Inflammatory macrophage treated with lipopolysaccharide for 4 hours (primary cell): ENCODE measurements at places on chromosomes 12 and 14.

GRCh38 chr12:52042706-52043385, 8.4 kb upstream of the NR4A1 start:
- DNase-seq = no peak

GRCh38 chr12:69897744-69898143, 72.7 kb downstream of the MYRFL start:
- DNase-seq = no peak

GRCh38 chr12:40203060-40203430, 21.8 kb upstream of the LRRK2 start:
- DNase-seq = no peak

DNA sequence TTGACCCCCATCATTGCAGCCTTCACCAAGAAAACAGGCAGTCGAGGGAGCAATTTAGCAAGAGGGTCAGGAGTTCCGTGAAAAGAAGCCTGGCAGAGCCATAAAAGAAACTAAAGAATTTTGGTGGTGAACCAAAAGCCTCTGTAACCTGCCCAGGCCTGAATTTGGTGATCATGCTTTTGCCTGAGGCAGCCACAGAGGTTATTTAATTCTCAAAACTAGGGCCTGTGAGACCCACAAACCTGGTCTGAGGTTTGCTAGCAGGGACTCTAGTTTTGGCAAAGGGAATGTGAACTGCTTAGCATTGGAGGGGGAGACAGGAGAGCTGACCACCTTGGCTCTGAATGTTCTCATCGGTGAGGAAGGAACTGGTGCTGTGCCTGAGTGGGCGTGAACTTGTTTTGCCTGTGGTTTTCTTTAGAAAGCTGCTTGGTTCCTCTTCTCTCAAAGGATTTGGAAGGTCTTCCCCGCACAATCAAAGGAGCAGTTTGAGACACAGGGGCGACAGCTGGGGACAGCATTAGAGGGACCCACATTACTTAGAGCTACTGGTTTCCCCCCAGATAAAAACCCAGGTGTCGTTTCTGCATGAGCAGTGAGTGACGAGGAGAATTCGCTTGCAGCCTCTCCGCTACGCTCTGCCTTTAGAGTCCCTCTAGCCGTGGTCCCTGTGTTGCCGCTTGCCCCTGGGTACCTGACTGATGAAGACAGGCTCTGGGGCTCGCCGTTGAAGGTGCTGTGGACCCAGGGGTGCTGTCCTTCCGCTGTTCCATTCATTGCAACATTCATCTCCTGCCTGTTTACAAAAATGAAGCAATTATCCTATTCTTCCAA, 12.6 kb upstream of the WNT5B start:
- peak; percentile 82 for DNase-seq

- DNase-seq = peak; percentile 20
These were observed 241.4 kb upstream of the PDZRN4 start for GRCh38 chr12:40946612-40947194.

GRCh38 chr12:74111688-74112360, 425.8 kb upstream of the ATXN7L3B start:
- DNase-seq = no peak

DNA sequence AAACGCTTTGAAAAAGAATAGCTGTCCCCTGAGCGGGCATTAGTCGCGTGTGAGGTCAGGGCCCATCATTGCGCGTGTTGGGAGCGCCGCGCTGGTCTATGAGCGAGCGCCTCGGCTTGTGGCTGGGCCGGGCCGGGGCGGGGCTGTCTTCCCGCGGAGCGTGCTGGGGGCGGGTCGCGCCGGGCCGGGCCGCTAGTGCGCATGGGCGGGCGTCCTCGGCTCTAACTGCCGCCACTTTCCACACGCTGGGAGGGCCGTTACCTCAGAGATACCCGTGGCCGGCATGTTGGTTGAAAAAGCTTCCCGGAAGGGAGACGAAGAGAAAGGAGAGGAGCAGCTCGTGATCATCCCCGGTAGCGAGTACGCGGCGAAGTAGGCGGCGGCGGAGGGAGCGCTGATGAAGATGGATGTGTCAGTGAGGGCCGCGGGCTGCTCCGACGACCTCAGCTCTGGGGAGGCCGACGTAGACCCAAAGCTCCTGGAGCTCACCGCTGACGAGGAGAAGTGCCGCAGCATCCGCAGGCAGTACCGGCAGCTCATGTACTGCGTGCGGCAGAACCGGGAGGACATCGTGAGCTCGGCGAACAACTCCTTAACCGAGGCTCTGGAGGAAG, at the start of gene EID3:
Gene EID3, plus strand, starts transcription at position 202 of the 614 bp plus-strand sequence. Its CDS starts 196 bp downstream, at position 398.
- peak; percentile 78 for DNase-seq

DNA sequence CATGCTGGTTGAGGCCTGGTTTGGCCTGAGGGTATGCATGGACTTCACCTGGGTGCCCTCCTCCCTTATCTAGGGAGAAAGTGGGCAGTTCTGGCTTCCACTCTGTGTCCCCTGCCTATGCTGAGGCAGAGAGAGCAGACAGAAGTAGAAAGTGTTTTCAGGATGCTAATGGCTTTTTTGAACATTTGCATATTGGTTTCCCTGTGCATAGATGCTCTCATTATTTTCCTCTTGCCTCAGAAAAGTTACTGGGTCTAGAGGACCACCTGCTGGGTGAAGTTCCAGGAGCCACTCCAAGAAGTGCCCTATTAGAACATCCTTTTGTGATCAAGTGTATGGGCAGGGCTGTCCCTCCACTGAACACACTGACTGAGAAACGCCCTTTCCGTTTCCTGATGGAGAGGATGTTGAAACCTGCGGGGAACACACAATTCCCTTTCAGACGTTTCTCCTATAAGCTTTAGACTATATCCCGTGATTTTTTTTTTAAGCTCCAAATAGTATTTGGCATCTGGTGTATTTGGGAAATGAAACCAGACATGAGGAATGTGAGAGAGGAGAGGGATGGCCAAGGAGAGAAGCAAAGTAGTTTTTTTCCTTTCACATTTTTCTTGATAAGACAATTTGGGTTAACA, 66.6 kb downstream of the DAAM1 start:
- DNase-seq = peak; percentile 28

DNA sequence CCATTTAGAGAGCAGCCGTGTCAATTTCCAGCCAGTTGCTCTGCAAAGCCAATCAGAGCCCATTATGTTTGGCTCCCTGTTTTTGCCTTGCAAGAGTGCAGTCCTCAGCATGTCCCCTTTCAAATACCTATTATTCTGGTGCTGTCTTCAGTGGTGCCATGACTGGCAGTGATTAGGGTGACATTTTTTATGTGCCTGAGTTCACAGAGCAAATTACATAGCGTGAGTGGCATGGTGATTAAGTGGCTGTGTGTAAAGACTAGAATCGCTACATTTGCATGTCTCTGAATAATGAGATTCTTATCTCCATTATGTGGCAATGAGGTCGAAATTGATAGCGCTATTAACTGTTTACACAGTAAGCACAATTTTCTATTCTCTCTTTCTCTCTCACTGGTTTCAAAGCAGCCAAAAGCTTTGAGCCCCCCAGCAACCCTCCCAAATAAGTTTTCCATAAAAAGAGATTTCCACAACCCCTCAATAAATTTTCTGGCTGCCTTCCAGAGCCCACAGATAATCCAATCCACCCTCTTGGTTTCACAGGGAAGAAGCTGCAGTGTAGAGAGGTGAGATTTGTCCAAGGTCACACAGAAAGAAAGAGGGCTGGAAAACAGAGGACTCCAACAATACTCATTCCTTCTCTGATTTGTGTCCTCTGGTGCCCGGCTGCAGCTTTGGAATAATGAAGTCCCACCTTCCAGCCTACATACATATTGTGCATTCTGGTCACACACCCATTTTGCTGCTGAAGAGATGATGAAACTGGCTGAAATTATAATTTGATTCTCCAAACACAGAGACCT, 58.8 kb upstream of the NUDT4 start:
- DNase-seq = no peak

DNA sequence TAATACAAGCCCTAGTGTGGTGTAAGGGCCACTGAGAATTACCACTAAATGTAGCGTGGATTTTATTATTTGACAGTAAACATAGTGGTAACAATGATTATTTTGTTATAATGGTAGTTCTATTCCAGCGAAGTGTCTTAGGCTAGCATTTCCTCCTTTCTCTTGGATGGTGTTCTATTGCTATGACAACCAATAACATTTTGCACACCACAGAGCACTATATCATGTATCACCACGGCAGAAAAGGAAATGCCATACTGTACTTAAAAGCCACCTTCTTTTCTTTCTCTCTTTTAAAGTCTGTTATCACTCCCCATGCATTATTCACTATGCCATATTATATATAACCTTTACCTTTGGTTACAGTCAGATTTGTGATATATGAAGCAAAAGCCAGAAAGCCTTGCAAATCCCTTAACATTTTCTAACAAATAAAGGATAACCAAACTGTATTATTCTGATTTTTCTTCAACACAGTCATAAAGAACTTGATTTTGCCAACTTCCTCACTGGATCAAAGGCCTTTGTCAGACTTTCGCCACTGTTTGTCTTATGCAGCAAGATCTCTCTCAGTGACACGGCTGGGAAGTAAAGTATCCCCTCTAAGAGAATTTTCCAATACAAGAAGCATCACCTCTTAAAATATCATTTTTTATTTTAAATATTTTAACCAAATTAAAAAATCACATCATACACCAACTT, 195.8 kb downstream of the FOXN3 start:
- peak; percentile 33 for DNase-seq

DNA sequence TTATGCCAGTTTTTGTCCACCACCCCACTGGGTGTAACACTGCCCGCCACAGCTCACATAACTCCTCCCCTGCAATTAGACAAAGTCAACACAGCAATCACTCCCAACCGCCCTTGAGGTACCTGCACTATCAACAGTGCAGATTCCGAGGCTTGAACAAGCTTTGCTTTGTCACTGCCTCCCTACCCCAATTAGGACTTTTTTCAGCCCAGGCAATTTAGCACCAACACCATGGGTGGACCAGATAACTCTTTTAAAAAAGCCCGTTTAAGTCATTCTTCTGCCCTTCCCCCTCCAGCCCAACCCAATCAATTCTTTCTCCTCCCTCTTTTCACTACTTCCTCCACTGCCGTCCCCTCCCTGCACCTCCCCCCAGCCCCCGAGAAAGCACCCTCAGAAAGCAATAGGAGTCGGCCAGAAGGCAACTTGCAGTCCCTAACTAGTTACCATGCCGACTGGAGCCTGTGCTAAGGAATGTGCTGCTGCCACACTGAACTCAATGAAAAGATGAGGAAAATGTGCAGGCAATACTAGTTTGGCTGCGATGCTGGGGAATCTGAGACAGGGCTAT, 45.7 kb upstream of the OTX2 start:
- no peak for DNase-seq

DNA sequence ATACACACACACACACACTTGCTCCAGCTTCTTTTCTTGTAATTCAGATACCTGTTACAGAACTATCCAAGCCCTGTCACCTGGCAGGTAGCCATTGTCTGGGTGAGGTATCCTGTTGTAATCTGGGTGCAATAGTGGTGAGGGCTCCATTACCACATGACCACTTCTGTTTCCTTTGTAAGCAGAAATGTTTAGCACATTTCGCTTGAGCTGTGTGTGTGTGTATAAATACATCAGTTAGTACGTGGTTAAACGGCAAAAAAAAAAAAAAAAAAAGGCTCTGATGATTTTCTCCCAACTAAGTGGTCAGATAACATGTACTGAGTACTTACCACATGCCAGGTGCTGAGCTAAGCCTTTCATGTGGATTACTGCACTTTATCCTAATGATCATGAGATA, 129.3 kb upstream of the SSTR1 start:
- DNase-seq = no peak

DNA sequence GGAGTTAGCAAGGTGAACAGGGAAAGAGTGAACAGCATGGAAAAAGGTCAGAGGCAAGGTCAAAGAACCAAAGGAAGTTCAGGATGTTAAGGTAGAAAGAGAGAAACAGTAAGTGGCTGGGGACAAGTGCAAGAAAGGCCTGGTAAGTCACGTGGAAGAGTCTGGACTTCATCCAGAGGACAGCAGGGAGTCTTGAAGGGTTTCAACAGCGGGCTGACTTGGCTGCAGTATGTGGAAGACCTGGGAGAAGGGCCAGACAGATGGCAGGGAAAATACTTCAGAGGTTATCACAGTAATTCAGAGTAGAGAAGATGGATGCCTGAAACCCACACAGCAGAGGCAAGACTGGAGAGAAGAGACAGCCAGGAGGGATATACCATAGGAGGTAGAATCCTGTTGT, 34.0 kb downstream of the CIT start:
- no peak for DNase-seq

- no peak for DNase-seq
These were observed 268.3 kb upstream of the PRKD1 start for GRCh38 chr14:30195941-30196340.

GRCh38 chr12:122182887-122183587, at the start of gene LRRC43:
Gene LRRC43, plus strand, starts transcription at chr12:122183123. Its CDS starts 22 bp downstream, at chr12:122183145.
- peak; percentile 37 for DNase-seq

DNA sequence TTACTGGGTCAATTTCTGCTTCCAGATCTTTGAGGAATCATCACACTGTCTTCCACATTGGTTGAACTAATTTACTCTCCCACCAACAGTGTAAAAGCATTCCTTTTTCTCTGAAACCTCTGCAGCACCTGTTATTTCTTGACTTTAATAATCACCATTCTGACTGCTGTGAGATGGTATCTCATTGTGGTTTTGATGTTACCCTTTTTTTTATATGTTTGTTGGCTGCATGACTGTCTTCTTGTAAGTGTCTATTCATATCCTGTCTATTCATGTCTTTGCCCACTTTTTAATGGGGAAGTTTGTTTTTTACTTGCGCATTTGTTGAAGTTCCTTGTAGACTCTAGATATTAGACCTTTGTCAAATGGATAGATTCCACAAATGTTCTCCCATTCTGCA, 324.9 kb downstream of the NAV3 start:
- no peak for DNase-seq
